Esophagus squamous epithelium (tissue), 5 donors: ENCODE measurements at places on chromosomes 5 and 9.
A peak's percentile ranks its signal among the peaks of the same experiment; 100 is the strongest.

- DNase-seq: peak; percentile 65
Measured at GRCh38 chr9:93119953-93120845, 13.9 kb downstream of the NINJ1 start.

DNA sequence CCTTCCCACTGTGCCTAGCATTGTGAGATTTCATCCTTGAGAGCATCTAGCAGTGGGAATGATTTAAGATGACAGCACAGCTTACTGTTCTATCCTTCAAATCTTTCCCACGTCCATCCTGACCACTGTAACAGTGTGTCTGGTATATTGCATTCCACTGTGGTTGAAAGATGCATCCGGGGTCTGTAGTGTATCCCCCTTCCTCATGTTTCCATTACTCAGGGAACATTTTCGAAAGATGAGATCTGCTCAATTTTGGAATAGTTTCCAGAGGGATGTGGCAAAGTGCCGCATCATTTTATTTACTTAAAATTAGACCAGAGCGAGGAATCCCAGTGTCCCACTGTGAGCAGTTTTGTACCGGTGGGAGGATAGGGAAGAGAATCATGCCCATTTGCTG, 407.1 kb upstream of the PAPPA start:
- DNase-seq: no peak

DNA sequence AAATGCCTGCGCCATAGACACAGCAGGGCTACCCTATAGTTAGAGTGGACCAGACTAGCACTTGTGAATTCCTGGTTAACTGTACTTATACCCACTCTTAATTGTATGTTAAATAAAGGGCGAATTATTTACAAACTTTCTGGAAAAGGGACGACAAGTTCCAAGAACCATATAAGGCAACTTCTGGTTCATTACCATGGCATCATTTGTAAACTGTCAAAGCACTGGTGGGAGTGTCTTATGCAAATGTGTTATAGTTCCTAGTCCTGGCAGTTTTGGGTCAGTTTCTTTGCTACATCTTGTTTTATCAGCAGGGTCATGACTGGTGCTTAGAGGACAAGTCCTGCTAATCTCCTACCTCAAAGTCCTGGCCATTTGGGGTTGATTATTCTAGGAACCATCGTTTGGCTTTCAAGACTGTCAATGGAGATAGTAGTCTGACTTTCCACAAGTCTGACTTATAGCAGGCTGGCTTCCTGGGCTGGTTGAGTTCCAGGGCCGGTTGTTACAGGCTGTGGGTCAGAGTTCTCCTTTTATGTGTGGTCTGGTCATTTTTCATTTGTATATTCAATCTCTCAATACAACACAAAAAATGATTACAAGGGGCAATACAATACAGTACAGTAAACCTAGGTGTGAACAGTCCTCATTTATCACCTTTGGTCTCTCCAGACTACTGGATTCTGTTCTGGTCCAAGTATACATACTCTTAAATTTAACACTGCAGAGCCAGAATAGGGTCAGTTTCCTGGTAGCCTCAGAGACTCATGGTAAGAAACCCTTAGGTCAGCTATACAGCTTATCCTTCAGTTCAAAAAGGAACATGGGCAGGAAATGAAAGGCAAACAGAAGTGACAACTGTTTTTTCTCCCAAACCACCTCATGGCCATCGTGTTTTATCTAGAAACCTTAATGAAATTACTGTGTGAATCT, 8.3 kb upstream of the CFAP95 start:
- DNase-seq: no peak

DNA sequence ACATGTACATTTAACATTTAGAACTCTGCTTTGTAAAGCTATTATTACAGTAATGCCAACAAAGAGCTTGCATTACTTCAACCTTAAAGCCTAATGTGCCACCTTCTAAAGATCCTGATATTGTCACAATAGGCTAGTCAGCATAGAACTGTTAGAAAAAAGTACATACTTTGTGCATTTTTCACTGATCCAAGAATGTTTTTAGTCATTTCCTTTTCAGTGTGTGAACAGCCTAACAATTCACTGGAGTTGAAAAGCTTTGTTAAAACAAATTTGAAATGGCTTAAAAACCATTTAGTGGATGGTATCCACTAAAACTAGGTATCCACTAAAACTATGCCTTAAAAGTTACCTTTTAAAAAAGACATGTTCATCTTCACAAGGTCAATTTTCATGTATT, 4.5 kb downstream of the RPS6 start:
- DNase-seq: no peak

- DNase-seq: no peak
Measured at GRCh38 chr9:81132796-81133195, 556.6 kb downstream of the TLE1 start.

GRCh38 chr9:126957687-126958053, 43.1 kb downstream of the RALGPS1 start:
- no peak for DNase-seq

GRCh38 chr9:87160148-87161102, 213.1 kb upstream of the GAS1 start:
- DNase-seq: no peak

- DNase-seq: no peak
Measured at GRCh38 chr9:69044240-69045219, 9.0 kb downstream of the FXN start.

DNA sequence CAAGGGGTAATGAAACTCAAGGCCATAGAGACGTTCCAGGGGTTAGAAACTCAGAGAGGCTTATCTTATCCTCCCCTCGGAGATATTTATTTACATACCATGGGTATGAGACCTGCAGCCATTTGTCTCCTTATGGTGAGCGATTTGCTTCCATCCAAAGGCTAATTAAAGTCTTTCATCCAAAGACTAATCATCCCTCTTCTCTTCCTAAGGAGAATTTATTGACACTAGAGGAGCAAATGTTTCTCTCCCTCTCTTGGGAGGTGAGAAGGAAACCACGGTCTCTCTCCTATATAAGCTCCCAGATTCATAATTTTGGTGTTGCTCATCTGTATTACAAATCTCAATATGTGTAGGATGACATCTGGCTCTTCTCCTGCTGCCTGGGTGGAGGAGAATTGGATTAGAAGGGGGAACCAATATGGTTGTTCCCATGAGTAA, 31.0 kb upstream of the RPS23 start:
- DNase-seq: no peak

DNA sequence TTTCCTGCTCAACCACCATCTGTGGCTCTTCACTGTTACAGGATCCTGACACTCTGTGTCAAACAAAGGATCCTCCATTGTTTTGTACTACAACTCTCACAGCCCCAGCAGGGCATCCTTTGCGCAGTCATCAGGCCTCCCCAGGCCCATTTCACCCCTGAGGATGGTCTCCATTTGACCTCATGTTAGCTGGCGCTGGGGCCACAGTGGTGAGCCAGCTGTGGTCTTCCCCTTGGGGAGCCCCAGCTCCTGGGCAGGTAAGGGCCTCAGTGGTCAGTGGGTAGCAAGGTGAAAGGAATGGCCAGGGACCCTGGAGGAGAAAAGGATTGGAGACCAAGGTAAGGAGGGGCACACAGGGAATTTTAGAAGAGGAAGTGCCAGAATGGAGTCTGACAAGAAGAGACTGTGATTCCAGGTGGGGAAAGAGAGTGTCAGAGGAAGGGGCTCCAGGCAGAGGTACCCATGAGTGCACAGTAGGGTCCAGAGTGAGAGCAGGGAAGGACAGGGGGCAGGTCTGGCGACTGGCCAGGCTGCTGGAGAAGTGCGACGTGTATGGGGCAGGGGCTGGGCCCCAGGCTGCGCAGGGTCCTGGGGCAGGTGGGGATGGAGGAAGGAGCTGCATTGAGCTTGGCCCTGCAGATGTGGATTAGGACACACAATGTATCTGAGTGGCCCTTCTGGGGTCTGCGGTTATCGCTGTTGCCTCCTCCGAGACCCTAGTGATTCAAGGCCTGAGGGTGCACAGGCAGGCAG, 109.9 kb downstream of the PHF2 start:
- no peak for DNase-seq

DNA sequence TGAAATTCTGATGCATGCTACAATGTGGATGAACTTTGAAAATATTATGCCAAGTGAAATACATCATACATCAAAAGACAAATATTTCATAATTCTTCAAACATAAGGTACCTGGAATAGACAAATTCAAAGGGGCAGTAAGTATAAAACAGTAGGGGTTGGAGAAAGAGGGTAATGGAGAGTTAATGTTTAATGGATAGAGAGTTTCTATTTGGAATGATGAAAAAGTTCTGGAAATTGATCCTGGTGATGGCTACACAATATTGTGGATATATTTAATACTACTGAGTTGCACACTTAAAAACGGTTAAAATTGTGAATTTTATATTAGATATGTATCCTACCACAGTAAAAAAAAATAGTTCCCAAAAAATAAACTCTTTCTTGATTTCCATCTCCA, 14.6 kb upstream of the CNTLN start:
- no peak for DNase-seq

DNA sequence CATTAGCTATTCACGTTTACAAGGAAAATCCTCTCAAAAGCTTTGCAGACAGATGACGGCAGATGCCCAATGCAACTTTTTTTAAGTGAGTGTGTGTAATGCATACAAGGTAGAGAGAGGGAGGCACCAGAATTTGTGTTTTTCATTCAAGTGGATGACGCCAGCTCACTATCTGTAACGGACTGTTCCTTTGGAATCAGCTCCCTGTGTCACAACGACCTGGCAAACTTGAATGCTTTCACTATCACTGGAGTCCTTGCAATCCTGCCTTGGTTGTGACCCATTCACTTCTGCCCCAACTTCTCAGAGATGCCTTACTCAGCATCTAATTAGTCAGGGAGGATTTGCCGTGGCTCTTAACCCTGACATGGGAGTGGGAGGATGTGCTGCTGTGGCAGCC, 148.5 kb downstream of the BNC2 start:
- no peak for DNase-seq

- DNase-seq: no peak
Measured at GRCh38 chr5:171418982-171419687, at the start of gene FGF18. Gene FGF18 (plus strand): TSS chr5:171419647. CDS start chr5:171420200, 553 bp downstream.

DNA sequence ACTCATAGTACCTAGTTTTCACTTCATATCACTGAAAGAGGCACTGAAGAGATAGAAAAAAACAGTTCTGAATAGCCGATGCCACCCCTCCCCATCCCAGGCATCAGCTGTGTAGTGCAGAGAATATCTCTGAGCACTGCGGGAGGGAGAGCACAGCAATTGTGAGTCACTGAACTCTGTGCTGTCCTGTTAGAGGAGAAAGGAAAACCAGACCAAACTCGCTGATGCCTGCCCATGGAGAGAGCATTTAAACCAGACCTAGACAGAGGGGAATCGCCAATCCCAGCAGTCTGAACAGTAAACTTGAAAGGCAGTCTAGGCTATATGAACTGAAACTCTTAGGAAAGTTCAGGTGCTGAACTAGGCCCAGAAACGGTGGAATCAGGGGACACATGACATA, 120.1 kb upstream of the SLC30A5 start:
- DNase-seq: no peak

DNA sequence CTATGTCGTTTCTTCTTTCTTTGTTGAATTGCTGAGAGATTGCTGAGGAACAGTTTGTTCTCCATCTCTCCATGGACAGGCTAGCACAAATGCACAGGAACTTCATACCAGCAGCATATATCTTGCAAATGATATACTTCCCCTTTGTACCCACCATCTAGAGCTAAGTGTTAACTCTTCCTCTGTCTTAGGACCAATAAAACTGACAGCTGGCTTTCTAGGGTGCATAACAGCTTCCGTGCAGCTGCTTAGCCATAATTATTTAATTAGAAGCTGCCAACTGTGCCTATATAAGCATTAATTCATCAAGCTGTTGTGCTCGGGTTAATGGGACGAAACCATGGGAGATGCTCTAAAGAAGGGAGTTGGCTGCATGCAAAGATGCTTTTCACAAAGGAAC, 38.7 kb downstream of the KCTD16 start:
- no peak for DNase-seq

GRCh38 chr9:32384002-32384363, 460 bp upstream of the ACO1 start:
- no peak for DNase-seq

- no peak for DNase-seq
Measured at GRCh38 chr5:5158472-5158895, 18.4 kb downstream of the ADAMTS16 start.

GRCh38 chr5:95864944-95865504, 42.5 kb upstream of the GLRX start:
- DNase-seq: no peak

GRCh38 chr5:113223831-113224604, 210.8 kb downstream of the TSSK1B start:
- no peak for DNase-seq

DNA sequence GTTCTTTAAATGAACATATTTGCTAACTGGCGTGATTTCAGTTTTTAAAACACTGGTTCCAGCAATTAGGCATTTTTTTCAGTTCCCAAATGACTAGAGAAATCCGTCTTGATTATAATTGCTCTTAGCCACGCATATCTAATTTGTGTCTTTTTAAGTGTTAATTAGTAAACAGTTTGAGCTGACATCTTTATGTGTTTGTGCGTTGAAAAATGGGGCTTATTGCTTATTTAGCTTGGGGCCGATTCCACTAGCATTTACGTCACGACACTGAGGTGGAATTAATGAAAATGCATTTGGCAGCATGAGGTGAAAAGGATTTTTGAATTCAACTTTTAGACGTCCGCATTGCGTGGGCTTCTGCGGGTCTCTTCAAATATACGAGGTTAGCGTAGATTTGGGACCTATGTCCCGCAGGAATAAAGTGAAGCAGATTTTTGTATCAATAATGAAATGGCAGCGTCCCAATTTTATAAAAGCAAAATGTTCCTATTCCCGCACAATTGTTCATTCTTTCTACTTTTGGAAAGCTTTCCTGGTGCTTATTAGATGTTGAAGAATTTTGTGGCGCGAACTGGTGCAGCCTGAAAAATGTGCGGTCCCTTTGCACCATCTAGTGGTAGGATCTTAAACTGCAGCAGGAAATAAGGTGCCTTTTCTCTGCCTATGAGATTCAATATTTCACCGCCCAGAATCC, 122.7 kb upstream of the LMX1B start:
- DNase-seq: no peak

GRCh38 chr5:130164966-130165365, 260.7 kb downstream of the CHSY3 start:
- no peak for DNase-seq

GRCh38 chr9:75964427-75964826, 74.0 kb downstream of the PCSK5 start:
- DNase-seq: no peak

GRCh38 chr5:111422245-111422644, 90.1 kb downstream of the STARD4 start:
- DNase-seq: no peak

- no peak for DNase-seq
Measured at GRCh38 chr5:124700333-124700732, 46.1 kb downstream of the ZNF608 start.
